ENCODE measurements at places on chromosomes 4 and X.
A peak's percentile ranks its signal among the peaks of the same experiment; 100 is the strongest.

DNA sequence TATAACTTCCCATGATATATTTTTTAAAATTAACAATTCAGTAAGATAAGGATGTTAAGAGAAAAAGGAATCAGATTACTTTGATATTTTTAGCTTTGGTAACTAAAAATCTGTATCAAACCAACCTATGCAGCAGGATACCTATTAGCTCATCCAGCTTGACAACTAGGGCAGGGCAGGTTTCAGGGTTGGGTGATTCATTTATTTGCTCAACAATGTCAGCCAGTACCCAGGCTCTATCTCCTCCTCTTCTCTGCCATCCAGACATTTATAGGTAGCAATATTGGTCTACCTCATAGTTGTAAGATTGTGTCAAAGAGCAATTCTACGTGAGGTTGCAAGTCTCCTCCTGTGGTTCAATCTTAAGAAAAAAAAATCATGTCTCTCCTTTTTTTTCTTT is 421.9 kb downstream of the ANKRD50 start:
- DNase-seq = no peak

DNA sequence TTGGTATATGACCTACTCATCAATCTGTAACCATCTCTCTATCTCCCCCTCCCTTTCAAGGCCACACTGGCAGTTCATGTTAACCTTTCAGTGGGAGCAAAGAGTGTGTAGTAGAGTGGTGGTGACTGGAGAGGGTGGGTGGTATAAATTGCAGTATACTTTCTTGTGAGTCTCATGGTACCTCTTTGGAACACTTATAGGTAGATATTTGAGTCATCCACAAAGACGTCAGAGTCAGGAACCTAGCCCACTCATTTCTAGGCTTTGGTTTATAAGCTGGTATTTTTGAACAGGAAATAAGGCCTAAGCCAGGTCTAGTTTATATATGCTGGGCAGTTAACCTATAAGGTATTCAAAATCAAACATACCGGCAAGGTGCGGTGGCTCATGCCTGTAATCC is 36.3 kb downstream of the RLIM start:
- no peak for DNase-seq

DNA sequence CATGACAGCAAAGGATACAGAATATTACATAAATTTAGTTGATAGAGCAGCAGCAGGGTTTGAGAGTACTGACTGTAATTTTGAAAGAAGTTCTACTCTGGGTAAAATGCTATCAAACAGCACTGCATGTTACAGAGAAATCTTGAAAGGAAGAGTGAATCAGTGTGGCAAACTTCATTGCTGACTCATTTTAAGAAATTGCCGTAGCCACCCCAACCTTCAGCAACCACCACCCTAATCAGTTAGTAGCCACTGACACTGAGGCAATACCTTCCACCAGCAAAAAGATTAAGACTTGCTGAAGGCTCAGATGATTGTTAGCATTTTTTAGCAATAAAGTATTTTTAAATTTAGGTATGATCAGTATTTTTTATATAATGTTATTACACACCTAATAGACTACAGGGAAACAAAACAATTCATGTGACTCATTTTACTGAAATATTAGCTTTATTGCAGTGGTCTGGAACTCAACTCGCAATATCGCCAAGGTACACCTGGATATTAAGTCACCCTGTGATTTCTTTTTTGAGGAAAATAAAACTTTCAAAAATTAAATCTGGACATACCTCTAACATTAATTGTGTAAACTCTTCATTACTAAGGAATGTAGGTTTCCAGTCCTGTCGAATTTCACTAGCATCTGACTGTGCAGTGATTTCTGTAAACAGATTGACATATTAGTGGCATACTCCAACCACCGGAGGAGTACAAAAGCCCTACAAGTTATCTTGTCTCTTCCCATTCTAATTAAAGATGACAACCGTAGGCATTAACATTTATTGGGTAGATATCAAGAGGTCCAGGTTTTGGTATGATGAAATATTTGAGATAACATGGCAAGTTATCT is 71.1 kb downstream of the CLOCK start:
- no peak for DNase-seq

DNA sequence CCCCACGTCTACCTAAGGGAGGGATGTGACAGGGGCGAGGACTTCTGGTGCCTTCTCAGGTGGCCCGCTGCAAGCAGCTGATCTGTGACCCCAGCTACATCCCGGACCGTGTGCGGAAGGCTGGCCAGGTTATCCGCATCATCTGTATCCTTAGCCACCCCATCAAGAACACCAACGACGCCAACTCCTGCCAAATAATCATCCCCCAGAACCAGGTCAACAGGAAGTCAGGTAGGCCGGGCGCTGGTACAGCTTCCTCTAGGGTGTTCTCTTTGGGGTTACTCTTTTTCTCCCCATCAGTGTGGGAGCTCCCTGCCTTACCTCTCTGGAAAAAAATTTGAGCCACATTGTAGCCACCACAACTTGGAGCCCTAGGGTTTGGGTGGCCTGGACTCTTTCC is 2.4 kb upstream of the FAM50A start:
- no peak for DNase-seq

DNA sequence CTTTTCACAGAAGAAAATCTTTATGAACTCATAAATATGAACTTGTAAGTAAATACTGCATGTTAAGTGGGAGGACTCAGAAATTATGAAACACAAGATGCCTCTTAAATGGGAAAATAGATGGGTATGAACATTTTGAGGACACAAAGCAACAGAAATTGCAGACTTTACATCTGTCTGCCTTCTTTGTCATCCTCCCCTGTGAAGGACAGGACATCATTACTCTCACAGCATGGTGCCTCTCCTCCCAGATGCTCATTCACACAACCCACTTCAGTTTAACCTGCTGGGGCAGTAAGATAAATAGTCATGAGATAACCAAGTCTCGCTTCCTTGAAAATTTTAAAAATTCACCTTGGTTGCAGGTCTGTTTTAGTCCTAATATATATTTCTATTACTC is 144.5 kb downstream of the APBB2 start:
- DNase-seq = no peak

DNA sequence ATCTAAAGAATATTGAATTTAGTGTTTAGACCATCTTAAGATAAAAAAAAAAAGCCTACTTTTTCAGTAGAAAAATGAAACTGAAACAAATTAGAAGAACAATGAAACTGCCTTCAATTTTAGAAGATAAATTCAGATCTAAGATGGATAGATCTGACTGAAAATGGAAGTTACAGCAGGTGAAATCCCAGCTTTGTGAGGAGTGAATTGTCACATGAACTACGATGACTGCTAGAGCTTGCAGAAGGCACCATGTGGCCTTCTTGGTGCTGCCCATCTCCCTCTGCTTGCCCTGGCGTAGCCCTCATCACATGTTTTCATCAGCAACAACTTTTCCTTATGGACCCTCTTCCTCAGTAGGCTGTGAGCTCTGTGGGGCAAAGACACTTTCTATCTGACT is 51.4 kb upstream of the EMCN start:
- DNase-seq = no peak

GRCh38 chrX:153926858-153927671 is 1.0 kb upstream of the ARHGAP4 start:
- peak; percentile 55 for DNase-seq

GRCh38 chr4:141705747-141706377 is 69.5 kb downstream of the IL15 start:
- DNase-seq = no peak

- no peak for DNase-seq
These were observed 1396.9 kb upstream of the IGFBP7 start for GRCh38 chr4:58507079-58507478.

DNA sequence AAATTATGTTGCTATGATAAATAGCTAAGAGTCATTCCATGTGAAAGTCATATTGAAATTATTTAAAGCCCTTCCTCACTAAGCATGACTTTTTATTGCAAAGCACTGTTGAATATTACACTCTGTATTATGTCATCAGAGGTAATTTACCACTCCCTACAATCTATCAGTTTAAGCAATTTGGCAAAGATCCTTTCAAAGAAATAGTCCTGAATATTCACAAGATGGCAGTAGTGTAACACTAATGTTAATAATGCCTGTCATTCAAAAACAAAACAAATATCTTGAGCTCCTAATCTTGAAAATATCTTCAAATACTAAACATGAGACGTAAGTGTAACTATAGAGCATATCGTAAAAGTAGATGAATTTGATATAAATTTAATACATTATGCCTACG is 208.6 kb upstream of the TECRL start:
- no peak for DNase-seq

DNA sequence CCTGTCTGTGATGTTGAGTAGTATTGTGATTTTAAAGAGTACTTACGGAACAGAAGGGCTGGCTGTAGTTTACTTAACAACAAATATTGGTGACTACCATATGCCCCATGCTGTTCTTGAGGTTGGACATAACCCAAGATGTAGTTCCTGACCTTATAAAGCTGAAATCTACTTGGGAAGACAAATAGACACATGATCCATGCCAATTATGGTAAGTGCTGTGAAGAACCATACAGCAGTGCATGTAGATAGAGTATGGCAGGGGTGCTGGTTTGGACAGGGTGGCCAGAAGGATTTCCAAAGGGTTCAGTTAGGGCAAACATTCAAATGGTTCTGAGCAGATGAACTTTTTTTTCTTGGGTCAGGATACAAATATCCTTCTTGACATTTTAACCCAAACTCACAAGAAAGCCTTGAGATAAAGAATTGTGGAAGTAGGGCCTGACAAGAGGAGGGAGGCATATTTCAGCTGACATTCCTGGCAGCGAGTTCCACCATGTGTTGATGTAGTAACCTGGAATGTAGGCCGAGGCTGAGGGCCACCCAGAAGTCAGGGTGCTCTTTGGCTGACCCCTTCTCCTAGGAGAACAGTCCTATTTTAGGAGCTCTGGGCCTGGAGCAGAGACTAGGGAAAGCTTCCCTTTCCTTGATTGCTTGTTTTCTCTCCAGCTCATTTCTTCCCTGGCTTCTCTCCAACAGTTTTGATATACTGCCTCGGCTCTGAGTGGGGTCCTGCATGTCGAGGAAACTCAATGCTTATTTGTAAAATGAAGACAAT is 74.2 kb downstream of the FREM3 start:
- peak; percentile 47 for DNase-seq

DNA sequence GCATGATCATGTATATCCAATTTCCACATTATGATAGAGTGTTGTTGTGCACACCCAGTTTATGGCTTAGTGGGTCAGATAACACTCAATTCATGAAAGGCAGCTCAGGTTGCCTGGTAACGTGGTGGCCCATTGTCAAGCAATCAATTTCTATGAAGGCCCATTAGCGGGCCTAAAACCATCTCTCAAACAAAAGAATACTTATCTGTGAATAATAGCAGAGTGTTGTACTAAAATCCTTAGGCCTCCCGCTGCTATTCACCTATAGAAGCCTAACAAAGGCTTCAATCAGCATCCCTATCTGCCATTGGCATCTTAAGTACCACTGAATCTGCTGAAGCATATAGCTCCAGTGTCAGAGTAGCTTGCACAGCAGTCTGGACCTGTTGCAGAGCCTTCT is 849.6 kb upstream of the POU3F4 start:
- DNase-seq = no peak

DNA sequence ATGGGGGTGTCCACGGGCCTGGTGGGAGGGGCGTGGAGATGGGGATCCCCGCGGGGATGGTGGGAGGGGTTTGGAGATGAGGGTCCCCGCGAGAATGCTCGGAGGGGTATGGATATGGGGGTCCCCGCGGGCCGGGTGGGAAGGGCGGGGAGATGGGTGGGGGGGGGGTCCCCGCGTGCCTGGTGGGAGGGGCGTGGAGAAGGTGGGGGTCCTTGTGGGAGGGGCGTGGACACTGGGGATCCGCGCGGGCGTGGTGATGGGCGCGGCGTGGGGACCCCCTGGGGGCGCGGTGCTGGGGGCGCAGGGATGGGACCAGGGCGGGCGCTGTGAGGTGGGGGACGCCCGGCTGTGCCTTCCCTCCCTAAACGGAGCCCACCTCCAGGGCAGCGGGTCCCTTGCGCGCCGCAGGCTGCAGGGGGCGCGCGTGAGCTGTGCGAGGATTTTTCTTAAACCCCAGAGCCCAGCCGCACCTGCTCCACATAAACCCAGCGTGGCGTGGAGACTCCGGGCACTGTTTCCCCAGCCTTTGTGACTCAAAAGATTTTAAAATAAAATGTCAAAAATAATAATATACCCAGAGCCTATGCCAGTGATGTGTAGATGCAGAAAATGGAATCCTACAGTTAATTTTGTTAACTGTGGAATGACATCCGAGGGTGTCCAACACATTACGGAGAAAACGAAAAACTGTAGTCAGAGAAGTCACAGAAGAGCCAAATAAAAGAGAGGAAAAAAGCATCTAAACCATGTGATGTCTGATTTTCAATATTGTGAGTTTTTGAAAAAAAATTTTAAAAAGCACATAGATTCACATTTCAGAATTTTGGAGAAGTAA is 1.5 kb upstream of the ASMTL start:
- no peak for DNase-seq

DNA sequence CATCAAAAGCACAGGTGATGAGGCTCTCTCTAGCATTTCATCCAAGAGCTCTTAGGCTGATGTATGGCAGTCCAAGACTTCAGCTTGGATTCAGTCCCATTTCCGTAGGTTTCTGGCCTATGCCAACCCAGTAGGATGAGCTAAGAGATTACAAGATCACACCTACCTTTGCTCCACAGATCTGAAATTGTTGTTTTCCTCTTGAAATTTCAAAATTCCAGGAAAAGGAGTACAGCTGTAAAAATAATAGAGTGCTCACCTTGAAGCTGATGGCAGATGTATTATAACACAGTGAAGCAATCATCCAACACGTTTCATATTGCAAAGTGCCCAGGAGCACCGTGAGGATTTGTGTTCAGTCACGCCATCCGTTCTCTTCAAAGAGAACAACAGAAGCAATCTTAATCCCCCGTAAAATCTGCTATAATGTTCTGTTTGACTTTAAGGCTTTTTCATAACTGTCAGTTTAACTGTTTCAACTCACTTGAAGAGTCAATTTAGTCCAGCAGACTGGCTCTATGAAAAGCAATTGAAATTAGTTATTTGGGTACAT is 137.5 kb downstream of the CPE start:
- DNase-seq = no peak

DNA sequence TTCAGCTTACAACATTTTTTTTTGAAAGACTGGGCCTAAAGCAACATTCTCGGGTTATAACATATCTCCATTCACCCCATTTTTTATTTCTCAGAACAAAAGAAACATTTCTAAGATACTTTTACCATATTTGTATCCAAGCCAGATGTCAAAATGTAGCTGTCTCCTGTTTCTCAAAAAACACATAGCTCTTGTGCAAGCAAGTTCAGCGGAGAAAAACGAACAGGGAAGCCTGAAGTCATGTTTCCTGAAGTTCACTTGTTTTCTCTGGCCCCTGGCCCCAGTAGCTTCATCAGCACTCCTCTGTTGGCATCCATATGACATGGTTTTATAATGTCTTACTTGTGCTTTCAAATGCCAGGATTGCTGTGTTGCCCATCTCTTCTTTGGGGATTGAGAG is 218.2 kb downstream of the BANK1 start:
- no peak for DNase-seq

DNA sequence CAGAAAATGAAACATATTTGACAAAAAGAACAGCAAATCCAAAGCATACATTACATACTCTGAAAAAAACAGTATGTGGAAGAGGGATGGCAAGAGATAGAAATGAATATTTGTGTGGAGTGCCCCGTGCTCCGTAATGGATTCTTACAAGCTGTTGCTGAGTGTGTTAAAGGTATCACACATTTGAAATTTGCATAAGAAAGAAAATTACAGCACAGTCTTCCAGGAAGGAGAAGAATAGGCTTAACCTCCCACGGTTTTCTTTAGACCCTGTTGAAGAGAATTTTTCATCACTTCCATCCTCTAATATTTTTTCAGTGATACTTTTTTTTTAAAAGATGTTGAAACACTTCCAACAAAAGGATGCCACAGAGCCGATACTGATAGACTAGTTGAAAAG is 1489.4 kb downstream of the RAPGEF2 start:
- no peak for DNase-seq

GRCh38 chr4:89256203-89256800 is 51.3 kb downstream of the GPRIN3 start:
- peak; percentile 7 for DNase-seq

All from NCI-H2029 (cell line).